Activated T-cell treated with anti-CD3 and anti-CD28 coated beads, Interleukin-2, amount 50 U/mL, for 72 hours (primary cell): ENCODE measurements at places on chromosomes 2 and 18.

- no peak for DNase-seq
Measured at GRCh38 chr2:233256048-233256447, 4.6 kb downstream of the ATG16L1 start.

DNA sequence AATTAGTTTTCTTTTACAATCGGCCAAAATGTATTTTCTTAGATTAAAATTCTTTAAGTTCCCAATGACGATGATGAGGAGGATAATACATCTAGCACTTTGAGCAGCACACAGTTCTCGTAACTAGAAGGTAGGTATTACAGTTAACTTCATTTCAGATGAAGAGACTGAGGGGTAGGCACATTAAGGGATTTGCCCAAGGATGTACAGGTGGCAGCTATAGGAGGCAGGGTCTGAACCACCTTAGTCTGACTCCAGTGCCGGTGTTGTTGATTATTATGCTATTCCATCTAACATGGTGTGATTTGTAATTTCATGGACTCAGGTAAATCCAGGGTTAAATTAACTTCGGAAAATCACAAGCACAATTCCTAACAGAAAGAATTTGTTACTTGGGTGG lies 1.1 kb downstream of the CD28 start:
- no peak for DNase-seq

GRCh38 chr2:241081643-241082340 lies 20.3 kb downstream of the MTERF4 start:
- no peak for DNase-seq

DNA sequence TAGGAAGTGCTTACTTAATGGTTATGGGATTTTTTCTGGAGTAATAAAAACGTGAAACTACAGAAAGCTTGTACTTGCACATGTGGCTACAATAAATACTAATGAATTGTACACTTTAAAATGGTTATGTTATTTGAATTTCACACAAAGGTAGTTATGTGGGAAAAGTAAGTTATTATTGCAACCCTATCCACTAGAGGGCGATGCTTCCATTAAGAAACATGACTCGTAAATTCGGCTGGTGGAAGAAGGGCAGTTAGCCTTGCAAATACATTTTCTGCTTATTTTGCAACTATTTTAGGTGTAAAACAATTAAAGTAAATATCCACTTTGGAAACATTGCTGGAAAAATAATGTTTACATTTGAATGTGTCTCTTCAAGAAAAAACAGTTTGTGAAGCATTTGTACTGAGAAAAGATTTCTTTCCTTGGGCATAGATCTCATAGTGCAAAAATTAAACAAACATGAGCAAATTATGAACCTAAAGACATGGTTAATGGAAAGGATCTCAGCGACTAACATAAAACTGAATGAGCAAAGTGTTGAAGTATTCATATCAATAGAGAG lies 68.1 kb upstream of the CSRNP3 start:
- peak; percentile 9 for DNase-seq

GRCh38 chr2:62314291-62314690 lies 118.4 kb downstream of the B3GNT2 start:
- no peak for DNase-seq

DNA sequence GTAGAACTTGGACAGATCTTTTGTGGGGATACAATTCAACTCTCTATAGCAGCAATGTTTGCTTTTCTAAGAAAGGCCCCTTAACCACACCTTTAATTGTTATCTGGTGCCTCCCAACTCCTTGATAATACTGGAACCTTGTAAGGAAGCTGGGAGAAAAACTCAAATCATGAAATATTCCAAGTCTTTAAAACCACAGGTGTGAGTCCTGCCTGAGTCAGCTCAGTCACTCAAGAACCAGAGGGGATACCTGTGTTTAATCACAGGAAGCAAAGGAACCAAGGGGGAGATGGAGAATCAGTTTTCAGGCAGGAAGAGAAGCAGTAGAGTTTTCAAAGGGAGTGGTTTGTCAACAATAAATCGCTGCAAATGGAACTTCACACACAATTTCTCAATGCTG lies 159.9 kb downstream of the LAMA3 start:
- DNase-seq: no peak

DNA sequence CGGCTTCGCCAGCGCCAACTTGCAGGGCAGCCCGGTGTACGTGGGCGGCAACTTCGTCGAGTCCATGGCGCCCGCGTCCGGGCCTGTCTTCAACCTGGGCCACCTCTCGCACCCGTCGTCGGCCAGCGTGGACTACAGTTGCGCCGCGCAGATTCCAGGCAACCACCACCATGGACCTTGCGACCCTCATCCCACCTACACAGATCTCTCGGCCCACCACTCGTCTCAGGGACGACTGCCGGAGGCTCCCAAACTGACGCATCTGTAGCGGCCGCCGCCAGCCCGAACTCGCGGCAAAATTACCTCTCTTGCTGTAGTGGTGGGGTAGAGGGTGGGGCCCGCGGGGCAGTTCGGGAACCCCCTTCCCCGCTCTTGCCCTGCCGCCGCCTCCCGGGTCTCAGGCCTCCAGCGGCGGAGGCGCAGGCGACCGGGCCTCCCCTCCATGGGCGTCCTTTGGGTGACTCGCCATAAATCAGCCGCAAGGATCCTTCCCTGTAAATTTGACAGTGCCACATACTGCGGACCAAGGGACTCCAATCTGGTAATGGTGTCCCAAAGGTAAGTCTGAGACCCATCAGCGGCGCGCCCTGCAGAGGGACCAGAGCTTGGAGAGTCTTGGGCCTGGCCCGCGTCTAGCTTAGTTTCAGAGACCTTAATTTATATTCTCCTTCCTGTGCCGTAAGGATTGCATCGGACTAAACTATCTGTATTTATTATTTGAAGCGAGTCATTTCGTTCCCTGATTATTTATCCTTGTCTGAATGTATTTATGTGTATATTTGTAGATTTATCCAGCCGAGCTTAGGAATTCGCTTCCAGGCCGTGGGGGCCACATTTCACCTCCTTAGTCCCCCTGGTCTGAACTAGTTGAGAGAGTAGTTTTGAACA lies 15.1 kb downstream of the HOXD3 start:
- DNase-seq: no peak

DNA sequence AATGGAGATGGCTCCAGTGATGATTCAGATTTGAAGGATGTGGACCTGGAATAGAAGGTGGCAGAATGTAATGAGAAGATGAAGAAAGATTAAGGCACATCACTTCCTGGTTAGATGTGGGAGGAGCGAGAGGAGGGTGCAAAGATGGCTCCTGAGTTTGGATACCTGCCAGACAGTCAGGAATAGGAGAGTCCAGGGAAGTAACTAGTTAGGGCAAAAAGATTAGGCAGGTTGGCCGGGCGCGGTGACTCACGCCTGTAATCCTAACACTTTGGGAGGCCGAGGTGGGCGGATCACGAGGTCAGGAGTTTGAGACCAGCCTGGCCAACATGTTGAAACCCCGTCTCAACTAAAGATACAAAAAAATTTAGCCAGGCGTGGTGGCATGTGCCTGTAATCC lies 5.6 kb downstream of the C2orf74 start:
- no peak for DNase-seq

GRCh38 chr2:13193900-13194299 lies 477.2 kb downstream of the TRIB2 start:
- DNase-seq: no peak

GRCh38 chr18:3411854-3412268 lies 38.1 kb upstream of the TGIF1 start:
- peak; percentile 16 for DNase-seq

DNA sequence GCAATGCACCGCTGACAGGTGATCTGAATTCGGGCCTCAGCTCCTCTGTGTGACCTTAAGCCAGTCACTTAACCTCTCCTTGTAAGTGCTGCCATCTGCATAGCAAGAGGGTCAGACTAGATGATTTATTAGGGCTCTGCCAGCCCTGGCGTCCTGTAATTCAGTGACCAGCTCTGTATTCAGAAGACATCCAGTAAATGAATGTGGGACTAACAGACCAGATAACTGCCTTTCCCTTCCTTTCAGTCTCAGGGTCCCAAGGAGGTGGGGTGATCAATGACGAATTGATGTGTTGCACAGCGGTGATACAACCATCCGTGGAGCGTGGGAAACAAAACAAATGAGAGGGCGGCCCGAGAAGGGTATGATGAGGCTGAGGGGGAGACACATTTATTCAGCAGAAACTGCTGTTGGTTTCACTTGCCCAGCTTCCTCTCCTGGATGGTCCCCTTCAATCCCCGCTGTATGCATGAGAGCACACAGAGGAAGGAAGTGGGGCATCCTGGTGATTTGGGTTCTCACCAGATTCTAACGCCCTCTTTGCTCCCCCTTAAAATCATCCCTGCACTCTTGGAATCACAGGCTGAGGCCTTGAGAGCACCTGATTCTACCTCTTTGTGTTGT lies 92.8 kb downstream of the VIT start:
- DNase-seq: no peak

- no peak for DNase-seq
Measured at GRCh38 chr2:212337036-212337435, 201.6 kb downstream of the ERBB4 start.

DNA sequence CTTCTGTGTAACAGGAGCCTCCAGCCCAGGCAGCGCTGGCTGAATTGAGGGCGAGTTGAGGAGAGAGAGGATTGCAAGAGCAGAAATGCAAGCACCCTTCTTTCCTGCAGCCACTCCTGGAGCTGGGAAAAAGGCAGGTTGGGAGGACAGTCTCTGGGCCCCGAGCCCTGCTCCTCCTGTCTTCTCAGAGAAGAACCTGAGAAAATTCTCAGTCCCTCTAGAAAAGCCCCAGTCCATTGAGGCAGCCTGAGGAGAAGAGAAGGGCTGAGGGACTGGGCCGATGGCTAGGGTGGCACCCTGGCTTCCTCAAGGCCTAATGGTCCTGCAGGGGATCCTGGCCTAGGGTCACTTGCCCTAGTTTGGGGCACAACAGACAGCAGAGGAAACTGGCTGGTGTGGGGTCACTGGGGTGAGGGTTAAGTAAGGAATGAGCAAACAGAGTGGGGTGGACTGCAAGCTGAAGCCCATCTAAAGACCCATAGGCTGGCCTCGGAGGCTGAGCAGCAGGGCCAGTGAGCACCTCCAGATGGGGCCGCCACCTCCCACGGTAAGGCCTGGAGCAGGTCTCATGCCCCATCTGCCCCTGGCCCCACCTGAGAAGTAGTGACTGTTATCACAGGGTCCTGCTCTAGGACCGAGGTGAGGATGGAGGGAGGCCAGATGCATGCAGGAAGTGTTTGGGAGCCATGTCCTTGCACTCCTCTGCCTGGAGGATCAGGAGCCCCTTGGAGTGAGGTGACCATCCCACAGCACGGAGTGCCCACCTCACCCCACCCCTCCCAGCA lies 12.4 kb downstream of the CIB4 start:
- no peak for DNase-seq

GRCh38 chr2:23385351-23385747 lies 370 bp downstream of the KLHL29 start:
- peak; percentile 33 for DNase-seq

GRCh38 chr2:74554820-74555531 lies 456 bp downstream of the DOK1 start:
- DNase-seq: peak; percentile 51

GRCh38 chr2:113357071-113357470 lies 78.3 kb upstream of the PAX8 start:
- DNase-seq: peak; percentile 24

- DNase-seq: no peak
Measured at GRCh38 chr2:177929662-177930522, 142.7 kb downstream of the PDE11A start.

GRCh38 chr2:202933139-202933510 lies 21.1 kb downstream of the CARF start:
- no peak for DNase-seq

GRCh38 chr2:216066230-216066629 lies 15.4 kb downstream of the PECR start:
- DNase-seq: no peak

DNA sequence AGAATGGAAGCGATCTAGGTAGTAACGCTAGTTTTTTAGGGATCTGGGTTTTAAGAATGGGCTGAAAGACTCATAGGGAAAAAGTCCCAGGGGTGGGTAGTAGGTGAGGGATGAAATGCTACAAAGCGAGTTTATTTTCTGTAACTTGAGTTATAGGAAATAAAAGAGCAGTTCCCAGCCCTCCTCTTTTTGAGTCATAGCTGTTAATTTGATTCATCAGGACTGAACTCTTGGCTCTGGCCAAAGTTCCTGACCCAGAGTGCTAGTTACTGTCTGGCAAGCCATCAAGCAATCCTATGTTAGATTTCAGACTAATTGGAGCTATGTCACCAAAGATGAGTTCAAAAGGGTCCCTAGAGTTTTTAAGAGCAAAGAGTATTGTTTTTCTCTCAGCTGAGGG lies 17.4 kb upstream of the NOSTRIN start:
- no peak for DNase-seq

DNA sequence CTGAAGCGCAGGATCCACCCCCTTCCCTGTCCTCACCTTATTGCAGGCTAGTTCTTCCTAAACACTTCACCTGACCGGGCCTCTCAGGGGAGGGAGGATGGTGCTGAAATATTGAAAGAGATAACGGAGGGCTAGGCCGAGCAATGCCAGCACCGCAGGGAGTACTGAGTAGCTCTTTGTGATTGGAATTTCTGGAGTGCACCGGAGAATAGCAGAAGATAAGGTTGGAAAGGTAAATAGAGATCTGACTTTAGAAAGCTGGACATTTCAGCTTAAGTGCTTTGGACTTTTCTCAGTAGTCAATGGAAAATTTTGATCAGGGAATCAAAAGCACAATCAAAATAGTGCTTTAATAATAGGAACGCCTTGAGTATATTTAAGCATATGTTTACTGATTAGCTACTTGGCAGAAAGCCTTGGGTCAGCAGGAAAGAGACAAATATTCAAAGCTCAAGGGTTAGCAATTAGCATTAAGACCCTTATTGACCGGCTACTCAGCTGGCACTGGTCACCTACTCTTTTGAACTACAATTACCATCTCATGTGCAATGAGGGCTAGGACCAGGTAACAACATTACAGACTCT lies 142.9 kb upstream of the NDUFV2 start:
- no peak for DNase-seq

GRCh38 chr2:2175381-2176090 lies 155.5 kb downstream of the MYT1L start:
- no peak for DNase-seq

GRCh38 chr2:85078536-85078935 lies 54.7 kb upstream of the TCF7L1 start:
- no peak for DNase-seq

DNA sequence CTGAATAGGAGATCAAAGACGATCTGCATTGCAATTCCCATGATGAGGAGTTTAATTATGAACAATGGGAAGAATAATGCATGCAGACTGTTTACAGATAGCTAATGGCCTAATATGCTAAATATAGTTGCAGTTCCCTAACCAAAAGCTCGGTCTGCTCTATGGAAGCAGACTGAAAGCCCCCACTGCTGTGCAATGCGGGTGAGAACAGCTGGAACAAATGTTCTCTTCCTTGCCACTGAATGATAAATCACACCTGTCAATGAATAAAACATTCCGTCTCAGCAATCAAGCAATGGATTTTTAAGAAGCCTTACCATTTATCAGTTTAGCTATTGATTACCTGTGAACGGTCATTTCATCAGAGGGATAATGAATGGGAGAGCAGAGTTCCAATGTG lies 704.5 kb upstream of the RAB6C start:
- DNase-seq: no peak

DNA sequence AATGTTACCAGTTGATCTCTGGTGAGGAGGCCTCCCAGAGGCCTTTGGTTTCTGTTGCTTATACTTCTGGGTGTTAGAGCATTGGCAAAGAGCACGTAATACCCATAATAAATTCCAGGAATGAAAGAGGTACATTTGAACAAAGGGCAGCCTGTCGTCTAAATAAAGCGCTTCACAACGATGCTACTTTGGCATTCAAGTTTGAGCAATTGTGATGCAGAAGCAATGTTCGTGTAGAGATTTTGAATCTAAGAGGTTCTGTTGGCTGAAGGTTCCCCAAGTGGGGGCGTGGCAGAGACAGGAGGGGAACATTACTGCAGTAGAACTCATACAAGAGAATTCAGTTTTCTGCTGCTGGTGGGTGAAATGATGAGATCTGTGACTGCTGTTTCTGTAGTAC lies 27.8 kb downstream of the ZNF532 start:
- no peak for DNase-seq
